NCI-H460 (cell line): ENCODE measurements at places on chromosomes 6 and 20. TPM values are rescaled to one million over a fixed set of nuclear protein-coding genes. Genes with fewer than 3 reads are reported as not detected.

Gene DDO
- 0.89 and 1.0 TPM in 2 replicates for total RNA-seq

Gene C6orf15
- not detected in 2 replicates for total RNA-seq

Gene EEF1E1
- total RNA-seq, result 69.7 and 81.0 TPM in 2 replicates

Gene C4A
- 0.42 and 0.81 TPM in 2 replicates for total RNA-seq

Gene COL21A1
- not detected in 2 replicates for total RNA-seq

Gene C6orf163
- total RNA-seq, result 1.2 and 2.0 TPM in 2 replicates

Gene FAM217A
- total RNA-seq, result not detected in 2 replicates

Gene PHACTR3
- total RNA-seq, result not detected in 2 replicates

Gene ABCC10
- total RNA-seq, result 6.9 and 9.1 TPM in 2 replicates

Gene BTN1A1
- total RNA-seq, result not detected in 2 replicates

Gene ECT2L
- not detected in 2 replicates for total RNA-seq

Gene FAM209B
- total RNA-seq, result not detected in 2 replicates

Gene TFAP2D
- not detected in 2 replicates for total RNA-seq

Gene DDX43
- not detected in 2 replicates for total RNA-seq

Gene FRK
- total RNA-seq, result 6.4 and 6.9 TPM in 2 replicates

Gene PHF20
- 106 and 112 TPM in 2 replicates for total RNA-seq

Gene TAP1
- total RNA-seq, result 49.3 and 49.4 TPM in 2 replicates

Gene OPRL1
- total RNA-seq, result 0.17 and 0.32 TPM in 2 replicates

Gene ZSCAN9
- total RNA-seq, result 10.4 and 10.9 TPM in 2 replicates

Gene CLVS2
- not detected in 2 replicates for total RNA-seq

Gene SCGN
- not detected in 2 replicates for total RNA-seq

Gene BPIFB2
- total RNA-seq, result not detected in 2 replicates

Gene NRSN1
- total RNA-seq, result not detected in 2 replicates

Gene EGFL8
- total RNA-seq, result 3.7 and 6.0 TPM in 2 replicates

Gene LPA
- total RNA-seq, result not detected in 2 replicates

Gene LZTS3
- total RNA-seq, result 3.4 and 3.8 TPM in 2 replicates

Gene CFB
- total RNA-seq, result not detected in 2 replicates

Gene SLC16A10
- total RNA-seq, result 2.3 and 2.5 TPM in 2 replicates

Gene BTNL2
- total RNA-seq, result not detected in 2 replicates

Gene EMILIN3
- 0.25 and 0.38 TPM in 2 replicates for total RNA-seq

Gene HLA-DOA
- total RNA-seq, result not detected in 2 replicates

Gene TREML2
- not detected in 2 replicates for total RNA-seq
